NK-92 treated with Interleukin-12 subunit alpha and Interleukin-12 subunit beta, amount 100 ng/mL, for 24 hours (cell line): ENCODE measurements at places on chromosomes 12 and 14.

DNA sequence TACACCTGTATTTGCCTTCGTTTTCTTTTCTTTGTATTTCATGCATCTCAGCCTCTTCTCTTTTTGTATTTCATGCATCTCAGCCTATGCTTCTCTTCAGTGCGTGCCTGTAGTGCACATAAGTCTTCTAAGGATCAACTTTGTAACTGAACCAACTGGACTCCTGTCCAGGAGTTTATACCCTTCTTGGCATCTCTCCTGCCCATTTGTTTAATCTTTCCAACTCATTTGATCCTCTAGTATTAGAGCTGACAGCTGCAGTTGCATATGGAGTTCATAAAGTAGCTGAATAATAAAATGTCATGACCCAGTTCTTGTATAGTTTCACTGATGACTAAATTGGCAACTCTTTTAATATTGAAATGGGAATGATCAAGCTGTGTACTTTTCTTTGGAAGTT, 89.7 kb downstream of the FGD4 start:
- no peak for DNase-seq

DNA sequence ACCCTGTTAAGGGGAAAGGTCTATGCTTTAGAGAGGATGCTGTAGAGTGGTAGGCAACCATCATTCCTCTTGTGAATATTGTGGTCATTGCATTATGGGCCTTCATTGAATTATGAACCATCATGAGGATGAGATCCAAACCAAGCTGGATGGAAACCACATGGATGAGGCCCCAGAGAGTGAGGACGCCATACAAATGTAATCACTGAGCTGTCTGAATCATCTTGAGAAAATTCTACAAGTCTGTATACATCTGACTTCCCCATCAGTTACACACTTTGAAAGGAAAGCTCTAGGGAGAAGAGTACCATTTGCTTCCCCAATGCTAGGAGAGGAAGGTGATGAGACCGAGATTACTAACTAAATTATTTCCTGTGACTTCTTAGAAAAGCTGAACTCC, 172.9 kb downstream of the CACNA1C start:
- no peak for DNase-seq

DNA sequence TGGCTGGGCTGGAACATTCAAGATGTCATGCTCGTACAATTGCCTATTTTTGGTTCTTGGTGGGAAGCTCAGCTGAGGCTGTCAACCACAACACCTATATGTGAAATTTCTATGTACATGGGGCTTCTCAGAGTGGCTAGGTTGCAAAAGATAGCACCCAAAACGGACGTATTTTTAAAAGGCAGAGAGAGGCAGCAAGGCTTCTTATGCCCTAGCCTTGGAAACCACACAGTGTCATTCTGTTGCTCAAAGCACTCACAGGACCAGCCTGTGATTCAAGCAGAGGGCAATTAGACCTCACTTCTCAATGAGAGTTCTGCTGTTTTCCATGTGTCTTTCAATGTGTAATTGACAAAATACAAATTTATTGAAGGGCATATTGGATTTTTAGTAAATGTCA, 134.0 kb downstream of the GXYLT1 start:
- peak; percentile 40 for DNase-seq

DNA sequence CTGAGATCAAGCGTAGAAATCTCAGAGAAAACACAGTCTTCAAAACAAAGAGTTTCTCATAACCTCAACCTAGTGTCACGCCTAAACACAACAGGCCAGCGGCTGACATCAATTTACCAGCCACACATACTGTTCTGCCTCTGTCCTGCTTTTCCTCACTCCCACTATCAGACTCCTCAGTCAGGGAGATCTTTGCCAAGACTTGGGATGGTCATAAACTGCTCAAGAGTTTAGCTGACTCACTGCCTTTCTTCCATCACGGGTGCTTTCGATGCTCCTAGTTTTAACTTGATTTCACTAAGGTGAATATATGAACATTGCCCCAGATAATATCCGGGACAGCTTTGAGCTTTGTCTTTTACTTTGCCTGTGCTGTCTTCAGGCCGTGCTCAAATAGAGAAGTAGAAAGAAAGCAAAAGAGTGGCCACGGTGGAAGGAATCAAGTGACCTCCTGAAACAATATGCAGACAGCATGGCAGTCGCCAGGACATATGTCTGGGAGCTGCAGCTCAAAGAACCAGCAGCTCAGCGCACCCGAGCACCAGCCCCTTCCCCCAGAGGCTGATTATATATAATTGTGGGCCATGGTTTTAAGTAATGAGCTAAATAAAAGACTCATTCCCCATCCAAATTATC, 12.1 kb downstream of the MDM1 start:
- no peak for DNase-seq

DNA sequence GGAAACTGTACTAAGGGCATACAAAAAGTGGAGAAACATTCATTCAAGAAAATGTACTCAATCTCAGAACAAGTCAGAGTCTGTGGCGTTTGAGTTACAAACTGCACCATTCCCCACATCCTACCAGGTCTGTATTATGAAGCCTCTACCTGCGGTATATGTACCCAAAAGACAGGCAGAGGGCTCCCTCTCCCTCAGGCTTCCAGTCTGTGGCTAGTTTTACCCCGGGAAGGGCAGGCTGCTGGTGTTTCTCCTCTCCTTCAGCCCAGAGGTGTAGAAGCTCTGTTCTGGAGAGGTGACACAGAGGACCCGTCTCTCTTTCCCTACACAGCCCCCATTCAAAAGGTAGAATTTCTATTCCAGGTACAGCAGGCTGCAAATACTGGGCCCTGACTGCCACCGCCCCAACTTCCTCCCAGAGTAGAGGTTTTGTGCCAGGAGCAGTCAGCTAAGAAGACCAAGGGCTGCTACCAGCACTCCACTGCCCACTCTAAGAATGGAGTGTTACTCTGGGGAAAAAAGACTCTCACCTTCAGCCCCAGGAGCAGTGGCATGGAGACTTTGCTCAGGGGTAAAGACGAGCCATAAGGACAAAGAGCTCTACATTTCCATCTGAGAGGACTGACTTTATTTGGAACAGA, 39.4 kb downstream of the PARP11 start:
- DNase-seq = no peak

GRCh38 chr12:12755923-12756322, 29.5 kb upstream of the APOLD1 start:
- DNase-seq = no peak

GRCh38 chr12:130281153-130281799, 56.4 kb upstream of the PIWIL1 start:
- DNase-seq = no peak

DNA sequence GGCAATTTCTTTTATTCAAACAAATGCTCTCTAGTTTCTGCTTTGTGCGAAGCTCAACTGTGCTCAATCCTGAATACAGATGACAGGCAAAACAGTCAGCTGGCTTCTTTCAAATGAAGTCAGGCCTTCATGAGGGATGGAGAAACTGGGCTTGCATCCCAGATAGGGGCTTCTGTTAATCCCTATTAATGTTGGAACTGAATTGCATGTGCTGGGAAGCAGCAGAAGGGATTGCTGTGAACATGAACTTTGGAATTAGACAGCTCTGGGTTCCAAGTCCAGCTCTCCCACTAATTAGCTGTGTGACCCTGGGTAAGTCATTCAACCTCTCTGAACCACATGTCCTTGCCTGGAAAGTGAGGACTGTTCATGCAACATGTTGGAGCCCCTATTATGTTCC, 21.1 kb upstream of the CORO1C start:
- DNase-seq = no peak

GRCh38 chr14:83151571-83151970, 1617.9 kb upstream of the SEL1L start:
- DNase-seq = no peak

DNA sequence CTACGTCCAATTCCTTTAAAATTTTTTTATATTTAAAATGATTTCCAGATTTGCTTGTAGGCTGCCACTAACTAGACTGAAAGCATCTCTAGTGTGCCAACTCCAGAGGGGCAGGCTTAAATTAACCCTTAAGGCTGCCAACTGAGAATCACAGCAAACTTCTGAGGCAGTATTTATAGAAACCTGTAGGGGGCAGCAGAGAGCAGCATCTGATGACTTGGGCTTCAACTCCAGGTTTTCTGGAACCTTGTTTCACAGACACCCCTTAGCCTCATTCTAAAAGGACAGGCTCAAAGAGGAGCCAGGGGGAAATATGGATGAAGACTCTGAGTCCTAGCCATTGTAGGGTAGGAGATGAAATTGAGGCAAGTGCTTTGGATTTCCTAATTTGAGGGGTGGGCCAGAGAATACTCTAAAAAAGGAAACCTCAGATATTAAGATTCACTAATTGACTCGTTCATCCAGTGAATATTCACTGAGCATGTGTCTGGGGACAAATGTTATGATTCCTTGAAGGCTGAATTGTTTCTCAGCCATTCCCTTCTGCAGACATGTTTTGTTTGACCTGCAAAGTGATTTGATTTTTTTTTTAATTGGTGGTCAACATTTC, 63.3 kb upstream of the HSPB8 start:
- DNase-seq = no peak

GRCh38 chr14:70019695-70020094, 140.5 kb downstream of the SMOC1 start:
- no peak for DNase-seq

GRCh38 chr14:77859934-77860570, 60.1 kb downstream of the ADCK1 start:
- DNase-seq = no peak

- no peak for DNase-seq
Measured at GRCh38 chr12:57474430-57474829, 5.2 kb downstream of the ARHGAP9 start.

GRCh38 chr14:96416292-96416691, 24.4 kb downstream of the AK7 start:
- no peak for DNase-seq

DNA sequence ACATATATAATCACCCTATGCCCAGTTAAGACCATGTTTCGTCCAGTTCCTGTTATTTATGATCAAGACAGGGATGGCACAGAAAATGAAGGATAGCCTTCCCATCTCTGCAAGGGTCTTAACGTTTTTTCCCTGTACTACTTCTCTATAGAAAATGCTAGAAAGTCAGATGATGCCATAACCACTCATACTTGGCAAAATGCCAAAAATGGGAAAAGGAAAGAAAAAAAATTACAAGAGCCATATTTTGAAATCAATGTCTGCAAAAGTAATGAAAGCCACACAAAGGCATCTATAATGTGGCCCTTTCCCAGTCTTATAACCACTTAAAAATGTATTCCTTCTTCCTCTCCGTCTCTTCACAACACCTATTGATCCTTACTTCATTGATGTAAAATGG, 1.8 kb upstream of the MYL6B start:
- no peak for DNase-seq

- DNase-seq = no peak
Measured at GRCh38 chr12:25071366-25071765, 122.5 kb upstream of the BCAT1 start.

DNA sequence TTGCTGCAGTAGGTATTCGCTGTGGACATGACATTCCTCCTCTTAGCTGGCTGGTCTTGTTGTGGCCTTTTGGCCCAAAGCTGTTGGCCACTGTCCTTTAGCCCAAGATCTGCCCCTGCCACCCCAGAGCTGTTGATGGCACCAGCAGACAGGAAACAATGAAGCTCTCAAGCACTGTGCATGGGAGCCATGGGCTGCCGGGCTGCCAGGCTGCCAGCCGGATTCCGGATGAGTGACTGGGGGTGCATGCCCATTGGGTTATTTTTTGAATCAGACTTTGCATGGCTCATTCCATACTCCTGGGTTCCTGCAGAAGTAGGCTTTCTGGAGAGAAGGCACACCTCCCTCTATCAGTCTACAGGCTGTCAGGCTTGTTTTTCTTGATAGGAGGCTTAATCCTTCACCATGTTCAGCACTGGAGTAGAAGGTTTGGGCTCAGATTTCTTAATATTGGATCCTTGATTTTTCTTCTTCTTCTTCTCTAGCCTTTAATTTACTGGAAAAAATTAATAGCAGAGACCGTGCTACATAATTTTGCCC, 32.4 kb downstream of the MAX start:
- DNase-seq = no peak

GRCh38 chr14:67806246-67806645, 10.1 kb downstream of the ZFYVE26 start:
- no peak for DNase-seq

- no peak for DNase-seq
Measured at GRCh38 chr12:47828976-47829482, 9.3 kb upstream of the HDAC7 start.

DNA sequence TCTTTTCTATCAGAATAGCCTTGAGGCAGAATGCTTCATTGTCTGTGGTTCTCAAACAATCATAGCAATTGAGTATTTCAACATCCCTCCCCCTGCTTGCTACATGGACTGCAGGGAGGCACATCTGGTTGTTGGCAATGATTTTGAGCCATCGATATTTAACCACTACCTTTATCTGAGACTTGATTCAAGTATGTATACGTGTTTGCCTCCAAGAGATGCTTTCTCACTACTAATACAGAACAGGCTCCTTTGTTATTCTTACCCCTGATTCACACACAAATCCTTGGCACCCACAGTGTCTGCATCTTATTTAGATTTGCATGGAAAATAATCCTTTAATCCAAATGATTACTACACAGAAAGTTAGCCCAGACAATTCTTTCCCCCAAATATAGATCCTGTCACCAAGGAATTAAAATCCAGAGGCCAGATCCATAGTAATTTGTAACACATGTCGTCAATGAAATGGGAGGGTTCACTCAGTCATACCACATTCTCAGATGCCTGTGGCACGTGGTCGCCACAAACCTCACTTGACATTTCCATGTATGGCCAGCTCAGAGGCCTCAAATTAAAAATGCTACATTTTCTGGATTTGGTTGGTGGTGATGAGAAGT, 199.3 kb downstream of the ITPR2 start:
- no peak for DNase-seq

GRCh38 chr14:83320837-83321236, 1787.2 kb upstream of the SEL1L start:
- no peak for DNase-seq

- DNase-seq = no peak
Measured at GRCh38 chr12:96396209-96396608, 4.0 kb downstream of the CDK17 start.

DNA sequence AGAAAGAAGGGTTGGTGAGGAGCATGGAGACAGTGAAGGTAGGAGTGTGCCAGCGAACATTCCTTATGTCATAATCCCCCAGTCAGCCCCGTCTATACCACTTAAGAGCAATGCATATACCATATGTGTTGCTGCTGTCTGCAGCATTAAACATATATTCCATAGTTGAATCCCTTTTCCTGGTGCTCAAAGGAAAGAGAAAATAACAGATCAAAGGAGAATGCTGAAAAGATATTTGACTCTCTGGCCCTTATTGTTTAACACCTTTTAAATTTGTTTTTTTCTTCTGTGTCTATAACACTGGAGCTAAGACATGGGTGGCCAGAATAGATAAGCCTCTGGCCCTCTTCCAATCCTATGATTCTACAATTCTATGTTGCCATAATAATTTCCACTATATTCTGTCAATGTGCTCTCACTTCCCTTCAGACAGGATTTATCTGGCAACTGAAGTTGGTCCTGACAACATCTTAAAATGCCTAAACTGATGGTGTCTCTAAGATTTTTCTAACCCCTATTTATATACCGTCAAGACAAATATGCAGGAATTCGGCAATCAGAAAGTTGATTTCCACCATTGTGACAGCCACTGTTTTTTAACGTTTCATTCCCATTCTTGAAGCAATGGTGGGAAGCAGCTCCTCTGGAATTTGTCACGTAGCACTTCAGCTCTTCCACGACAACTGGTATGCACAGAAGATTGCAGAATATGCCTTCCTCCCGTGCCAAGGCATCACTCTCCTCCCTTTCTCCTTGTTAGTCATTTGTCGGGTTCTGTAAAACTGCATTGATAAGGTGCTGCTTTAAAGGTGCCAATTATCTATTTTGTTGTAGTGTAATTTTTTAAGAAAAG, 204.7 kb downstream of the BCAT1 start:
- no peak for DNase-seq
